ENCODE measurements at places on chromosomes 2 and 18.

DNA sequence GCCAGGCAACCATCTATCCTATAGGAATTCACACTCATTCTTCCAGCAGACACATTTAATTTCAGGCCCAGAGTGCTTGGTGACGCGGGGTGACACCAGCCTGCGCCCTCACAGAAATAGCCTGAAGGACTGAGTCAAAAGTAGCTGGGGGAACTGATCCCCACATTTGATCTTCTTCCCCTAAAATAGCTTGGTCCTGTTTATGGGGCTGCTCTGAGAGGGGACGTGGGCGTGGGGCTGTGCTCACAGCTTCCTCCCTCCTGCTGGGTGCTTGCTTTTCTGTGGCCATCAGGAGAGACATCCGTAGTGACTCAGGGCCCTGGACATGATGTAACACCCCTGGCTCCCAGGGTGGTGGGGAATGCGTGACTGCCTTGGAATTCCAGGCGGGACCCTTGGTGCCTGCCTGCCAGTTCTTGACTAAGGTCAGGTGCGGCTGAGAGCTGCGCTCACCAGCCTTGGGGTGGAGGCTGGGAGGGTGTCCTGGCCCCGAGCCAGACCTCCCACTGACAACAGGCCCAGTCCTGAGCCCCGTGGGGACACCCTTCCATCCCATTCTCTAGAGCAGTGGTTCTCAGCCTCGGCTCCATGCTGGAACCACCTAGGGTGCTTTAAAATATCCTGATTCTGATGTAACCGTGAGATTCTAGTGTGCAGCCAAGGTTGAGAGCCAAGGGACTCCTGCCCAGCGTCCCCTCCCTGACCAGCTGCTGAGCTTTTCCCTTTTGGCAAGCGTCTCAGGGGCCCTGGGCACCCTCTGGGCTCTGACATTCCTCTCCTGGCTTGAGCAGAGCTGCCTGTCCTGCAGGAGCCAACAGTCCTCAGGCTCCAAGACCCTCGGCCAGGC, 47.4 kb upstream of the SMAD7 start:
- DNase-seq = peak; percentile 93

GRCh38 chr18:29311580-29311979, 1134.7 kb upstream of the CDH2 start:
- DNase-seq = no peak

GRCh38 chr2:152646775-152647174, 70.5 kb downstream of the PRPF40A start:
- no peak for DNase-seq

DNA sequence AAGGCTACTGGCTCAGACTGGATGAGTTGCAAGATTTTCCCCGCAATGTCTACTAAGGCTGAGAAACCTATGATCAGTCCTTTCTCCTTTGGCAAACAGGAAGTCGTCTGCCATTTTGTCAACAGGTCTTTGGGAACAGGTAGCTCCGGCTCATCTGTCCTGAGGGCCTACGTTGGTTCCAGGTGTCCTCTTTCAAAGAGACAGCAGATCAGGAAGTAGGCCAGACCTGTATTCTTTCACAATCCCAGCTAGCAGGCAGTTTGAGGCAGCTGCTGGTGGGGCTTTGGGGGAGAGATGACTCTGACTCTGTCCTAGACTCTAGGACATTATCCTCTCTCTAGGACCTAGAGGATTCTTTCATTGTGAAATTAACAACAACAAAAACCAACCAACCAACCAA, 98.6 kb downstream of the ACTR2 start:
- no peak for DNase-seq

DNA sequence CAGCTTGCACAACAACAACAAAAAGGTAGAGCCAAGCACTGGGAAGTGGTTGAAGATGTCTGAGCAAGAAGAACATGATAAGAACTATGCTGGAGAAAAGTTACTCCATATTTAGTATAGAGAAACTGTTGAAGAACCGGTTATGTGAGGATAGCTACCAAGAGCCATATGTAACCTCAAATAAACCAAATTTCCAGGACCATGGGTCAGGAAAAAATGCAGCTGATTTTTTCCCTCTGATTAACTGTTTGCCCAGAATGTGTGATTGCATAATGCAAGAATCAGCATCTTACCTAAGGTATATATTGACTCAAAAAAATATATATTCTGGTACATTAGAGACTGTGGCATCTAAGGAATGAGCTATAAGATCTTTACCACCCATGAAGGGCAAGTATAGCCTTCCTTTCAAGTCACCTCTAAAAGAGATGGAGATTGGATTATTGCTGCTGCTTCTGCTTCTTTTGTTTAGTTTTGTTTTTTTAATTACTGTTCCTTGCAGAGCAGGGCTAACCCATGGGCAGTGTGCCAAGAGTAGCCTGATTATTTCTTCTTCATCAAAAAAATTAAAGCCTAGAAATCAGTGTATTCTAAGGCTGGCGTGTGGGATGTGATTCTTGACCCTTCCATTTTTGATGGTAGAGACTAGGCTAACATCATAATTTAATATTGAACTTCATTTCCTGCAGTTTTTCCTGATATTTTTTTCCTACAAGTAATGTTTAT, 76.9 kb upstream of the MAP3K20 start:
- DNase-seq = no peak

GRCh38 chr2:101331202-101331601, 22.7 kb upstream of the RNF149 start:
- no peak for DNase-seq

- peak; percentile 51 for DNase-seq
These were observed 31.0 kb downstream of the RNF125 start for GRCh38 chr18:32049393-32050171.

DNA sequence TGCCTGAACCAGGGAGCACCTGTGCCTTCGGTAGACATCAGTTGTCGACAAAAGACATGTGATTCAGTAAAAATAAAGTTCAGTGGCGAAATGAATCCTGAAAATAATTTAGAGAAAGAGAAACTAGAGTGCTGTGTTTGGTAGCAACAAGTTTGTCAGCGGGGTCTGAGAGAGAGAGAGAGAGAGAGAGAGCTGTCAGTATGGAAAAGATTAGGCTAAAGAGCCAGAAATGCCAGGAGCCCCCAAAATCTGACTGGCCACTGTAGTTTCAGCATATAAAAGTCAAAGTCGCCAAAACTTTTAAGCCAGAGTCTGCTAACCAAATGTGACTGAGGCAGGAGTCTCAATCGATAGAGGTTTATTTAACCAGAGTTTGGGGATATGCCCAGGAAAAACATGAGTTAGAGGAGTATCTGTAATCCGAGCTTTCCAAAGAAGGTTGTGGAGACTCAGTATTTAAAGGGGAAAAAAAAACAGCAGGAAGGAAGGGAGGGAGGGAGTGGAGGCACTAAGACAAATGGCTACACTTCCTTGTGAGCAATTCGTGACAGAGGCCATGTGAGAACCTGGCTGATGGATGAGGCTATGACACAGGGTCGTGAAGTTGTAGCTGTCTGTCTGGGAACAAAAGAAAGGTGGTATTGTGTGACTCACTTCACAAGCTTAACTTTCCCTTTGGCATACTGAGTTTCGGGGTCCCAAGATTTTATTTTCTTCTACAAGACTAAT, 20.5 kb upstream of the GNAL start:
- DNase-seq = no peak

GRCh38 chr2:108534584-108535356, 500 bp downstream of the LIMS1 start:
- DNase-seq = peak; percentile 41

- DNase-seq = no peak
These were observed 738.2 kb downstream of the LRP1B start for GRCh38 chr2:141392517-141393213.

GRCh38 chr2:48398285-48399002, 131.5 kb upstream of the STON1 start:
- DNase-seq = no peak

- DNase-seq = no peak
These were observed 340.3 kb downstream of the CYRIA start for GRCh38 chr2:16325016-16325975.

DNA sequence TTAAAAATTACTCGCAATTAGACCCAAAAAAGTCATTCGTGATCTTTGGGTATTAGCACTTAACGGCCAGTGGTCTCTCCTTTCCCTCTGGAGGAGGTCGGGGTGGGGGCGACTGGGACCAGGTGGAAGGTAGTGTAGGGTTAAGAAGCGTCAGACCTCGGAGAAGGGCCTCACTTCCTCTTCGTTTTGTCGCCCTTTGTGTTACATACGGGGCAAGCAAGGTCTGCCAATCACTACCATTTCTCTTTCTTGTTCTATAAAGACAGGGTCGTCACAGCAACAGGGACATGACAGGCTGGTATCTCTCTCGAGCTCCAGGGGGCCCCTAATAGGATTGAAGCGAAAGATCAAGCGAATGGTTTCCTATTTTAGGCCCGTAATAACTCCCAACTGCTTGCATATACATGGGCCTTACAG, 136.6 kb downstream of the INSIG2 start:
- DNase-seq = no peak

DNA sequence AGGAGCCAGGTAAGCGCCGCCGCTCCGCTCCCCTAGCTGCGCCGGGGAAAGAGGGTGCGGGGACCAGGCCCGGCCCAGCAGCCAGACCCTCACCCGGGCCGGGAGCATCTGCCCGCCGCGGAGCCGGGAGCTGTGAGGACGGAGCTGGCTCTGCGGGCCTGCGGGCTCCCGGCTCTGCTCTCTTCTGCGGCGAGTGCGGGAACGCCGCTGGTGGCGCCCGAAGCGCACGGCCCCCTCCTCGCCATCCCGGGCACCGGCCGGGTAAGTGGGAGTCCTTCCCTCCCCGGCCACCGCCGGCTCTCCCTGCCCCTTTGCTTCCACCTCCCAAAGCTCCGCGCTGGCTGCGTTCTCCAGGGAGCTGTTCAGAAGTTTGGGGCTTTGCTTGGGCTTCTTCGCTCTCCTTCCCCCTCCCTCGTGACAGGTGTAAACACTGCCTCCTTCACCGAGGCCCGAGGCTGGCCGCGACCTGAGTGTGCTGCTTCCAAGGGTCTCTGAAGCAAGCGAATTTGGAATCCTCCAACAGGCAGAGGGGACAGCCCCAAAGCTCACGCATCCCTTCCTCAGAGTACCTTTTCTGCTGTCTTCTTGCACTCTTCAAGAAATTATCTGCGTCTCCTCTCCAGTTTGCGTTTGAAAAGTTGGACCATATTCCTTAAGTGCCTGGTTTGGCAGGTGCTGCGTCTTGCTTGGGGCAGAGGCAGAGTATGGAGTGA, 632 bp downstream of the AFTPH start:
- peak; percentile 7 for DNase-seq

GRCh38 chr18:5853253-5853652, 42.1 kb downstream of the TMEM200C start:
- DNase-seq = no peak

DNA sequence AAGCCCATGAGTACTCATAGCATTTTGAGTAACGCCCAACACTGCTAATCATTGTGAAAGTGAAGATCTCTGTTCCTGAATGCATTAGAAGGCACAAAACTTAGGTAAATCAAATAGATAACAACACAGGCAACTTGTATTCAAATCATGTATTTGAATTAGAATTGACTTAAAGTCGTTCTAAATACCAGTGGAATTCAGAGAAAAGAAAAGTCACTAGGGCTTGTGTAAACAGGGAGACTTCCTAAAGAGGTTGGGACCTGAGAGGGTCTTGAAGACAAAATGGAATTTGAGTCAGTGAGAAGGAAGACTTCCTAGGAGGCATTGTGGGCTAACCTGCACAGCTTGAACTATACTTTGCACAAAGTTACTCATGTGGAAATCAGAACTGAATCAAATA, 127.2 kb downstream of the CTNNA2 start:
- DNase-seq = no peak

DNA sequence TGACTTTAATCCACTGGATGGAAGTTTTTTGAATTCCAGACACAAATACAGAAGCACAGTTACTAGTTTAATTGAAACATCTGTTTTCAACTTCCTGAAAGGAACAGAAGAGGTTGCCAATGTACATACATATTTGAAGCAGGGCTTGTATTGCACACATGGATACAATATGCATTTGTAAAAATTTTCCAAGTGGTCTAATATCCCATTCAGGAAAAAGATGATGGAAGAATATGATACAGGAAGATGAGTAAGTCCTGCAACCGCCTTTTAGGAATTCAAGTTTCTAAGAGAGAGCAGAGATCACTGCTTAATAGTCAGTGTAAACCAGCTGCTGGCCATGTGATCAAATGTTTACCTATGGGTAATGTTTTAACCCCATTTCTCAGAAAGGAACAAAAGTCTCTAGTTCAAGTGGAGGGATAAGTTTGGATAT, 265.4 kb downstream of the TRIB2 start:
- DNase-seq = no peak

DNA sequence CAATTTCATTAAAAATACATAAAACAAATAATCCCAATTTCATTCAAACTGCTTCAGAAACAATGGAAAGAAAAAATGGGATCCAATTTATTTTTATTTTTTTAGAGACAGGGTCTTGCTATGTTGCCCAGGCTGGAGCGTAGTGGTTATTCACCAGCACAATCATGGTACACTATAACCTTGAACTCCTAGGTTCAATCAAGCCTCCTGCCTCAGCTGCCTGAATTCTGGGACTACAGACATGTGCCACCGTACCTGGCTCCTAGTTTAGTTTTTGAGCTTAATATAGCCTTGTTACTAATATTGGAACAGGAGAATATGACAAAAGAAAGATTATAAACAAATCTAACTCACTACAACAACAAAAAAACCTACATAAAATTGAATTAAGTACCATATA, 34.2 kb downstream of the SAP130 start:
- no peak for DNase-seq

GRCh38 chr2:126370201-126370600, 285.8 kb upstream of the GYPC start:
- DNase-seq = no peak

GRCh38 chr2:205771666-205772065, 89.4 kb downstream of the NRP2 start:
- no peak for DNase-seq

DNA sequence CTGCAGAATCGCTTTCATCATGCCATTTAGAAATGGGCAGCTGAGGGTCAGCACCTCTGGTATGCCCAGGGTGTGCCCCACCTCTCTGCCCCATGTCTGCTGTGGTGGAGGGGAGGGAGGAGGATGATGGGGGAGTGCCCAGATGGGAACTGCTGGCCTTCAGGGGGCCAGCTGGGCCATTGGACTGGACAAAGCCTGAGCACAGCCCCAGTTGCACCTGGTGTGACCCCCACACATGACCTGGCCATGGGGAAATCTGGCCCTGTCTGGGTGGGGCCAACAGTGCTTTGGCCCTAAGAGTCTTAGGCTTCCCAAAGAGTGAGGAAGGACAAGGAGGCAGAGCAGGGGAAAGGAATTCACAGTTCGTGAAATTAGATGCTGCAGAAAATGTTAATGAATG, 44.1 kb downstream of the CTIF start:
- DNase-seq = no peak

DNA sequence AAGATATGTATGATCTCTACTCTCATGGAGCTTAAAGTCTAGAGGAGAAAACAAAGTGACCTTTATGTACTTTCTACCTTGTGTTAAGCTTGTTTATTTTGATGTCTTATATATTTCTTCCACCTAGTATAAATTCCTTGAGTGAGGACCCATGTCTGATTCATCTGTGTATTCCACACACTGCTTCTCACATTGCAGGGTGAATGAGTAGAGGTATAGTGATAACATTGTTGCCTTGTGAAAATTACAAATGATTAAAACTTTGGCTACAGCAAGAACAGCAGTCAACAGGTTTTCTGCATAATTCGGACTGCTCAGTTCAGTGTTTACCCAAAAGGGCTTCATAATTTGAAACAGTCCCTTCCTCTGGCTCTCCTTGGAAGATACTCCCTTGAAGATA, 36.3 kb downstream of the AOX1 start:
- DNase-seq = no peak

Measured in inflammatory macrophage treated with lipopolysaccharide for 1 hour (primary cell).